Activated naive CD4-positive, alpha-beta T cell treated with anti-CD3 and anti-CD28 coated beads for 36 hours (primary cell): ENCODE measurements at places on chromosomes 13 and 19. TPM values are rescaled to one million over a fixed set of nuclear protein-coding genes. Genes with fewer than 3 reads are reported as not detected.

DNA sequence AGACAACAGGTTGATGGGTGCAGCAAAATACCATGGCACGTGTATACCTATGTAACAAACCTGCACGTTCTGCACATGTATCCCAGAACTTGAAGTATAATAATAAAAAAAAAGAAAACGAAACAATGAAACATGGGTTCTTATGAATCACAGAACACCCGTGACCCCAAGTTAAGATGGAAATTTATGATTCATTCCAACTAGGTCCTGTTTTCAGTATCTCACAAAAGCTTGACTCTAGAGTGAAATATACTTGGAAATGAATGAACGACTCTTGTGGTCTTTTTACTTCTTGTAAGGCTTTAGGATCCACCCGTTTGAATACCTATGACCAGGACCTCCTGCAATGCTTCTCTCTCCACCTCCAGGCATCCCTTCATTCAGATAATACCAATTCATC, 3.5 kb upstream of the LILRB4 start:
- no peak for DNase-seq

DNA sequence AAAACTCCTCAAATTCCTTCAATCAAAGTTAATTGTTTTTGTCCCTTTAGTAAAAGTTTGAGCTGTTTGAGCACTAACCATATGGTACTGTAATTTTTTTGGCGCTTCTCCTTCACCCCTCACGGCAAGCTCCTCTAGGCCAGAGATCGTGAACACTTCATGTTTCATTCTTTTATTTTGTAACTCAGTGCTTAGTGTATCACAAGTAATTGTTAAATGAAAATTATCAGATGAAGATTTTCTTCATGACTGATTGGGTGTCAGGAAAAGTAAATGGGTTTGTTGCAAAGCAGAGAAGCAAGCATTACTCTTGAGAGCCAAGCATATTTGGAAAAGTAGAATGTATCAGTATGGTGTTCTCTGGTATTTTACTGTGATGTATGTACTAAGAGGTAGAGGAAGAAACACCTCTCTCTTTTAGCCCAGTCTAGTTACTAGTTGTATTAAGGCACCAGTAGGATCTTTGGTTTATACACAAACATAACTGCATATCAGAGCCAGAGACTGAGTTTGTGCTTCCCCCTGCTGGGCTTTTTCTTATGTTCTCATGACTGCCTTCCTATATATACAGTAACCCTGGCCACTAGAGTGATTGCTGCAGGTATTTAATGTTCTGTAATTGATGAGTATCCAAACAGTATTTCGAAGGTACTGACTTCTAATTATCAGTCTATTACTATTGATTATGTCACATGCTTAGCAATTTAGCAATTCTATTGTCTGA, 202.3 kb upstream of the KLHL1 start:
- DNase-seq, result peak; percentile 8

Gene HCN2
- total RNA-seq, result 0.41 TPM

DNA sequence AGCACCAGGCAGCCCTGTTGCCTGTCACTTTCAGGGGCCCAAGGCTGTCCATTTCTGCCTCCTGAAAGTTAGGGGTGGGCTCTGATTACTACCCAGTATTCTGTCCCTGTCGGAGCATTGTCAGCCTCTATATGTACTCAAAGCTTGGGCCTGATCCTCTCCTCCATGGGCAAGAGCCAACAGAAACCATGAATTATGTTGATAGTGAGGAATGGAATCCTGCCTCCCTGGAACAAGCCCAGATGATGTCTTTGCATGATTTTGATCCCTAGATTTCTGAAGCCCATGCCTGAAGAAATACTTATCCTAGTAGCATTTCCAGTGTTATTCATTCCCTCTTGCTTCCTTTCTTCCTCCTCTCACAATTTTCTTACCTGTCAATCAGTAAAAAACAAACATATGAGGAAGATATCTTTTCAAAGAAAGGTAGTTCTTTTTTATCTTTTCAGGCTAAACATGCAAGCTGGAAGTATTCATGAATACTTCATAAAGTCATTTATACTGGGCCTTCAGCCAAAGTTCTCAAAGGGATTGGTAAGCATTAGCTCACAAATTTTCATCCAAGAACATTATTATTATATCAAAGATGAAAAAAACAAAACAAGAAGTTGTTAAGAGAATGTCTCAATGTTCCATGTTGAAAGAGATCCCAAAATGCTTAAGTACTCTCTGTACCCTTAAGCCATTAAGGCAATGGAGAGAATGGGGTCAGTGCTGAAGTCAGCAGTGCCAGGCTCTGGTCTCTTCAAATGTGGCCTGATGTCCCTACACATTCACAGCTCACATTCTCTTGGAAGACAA, 171.7 kb downstream of the NHLRC3 start:
- no peak for DNase-seq

DNA sequence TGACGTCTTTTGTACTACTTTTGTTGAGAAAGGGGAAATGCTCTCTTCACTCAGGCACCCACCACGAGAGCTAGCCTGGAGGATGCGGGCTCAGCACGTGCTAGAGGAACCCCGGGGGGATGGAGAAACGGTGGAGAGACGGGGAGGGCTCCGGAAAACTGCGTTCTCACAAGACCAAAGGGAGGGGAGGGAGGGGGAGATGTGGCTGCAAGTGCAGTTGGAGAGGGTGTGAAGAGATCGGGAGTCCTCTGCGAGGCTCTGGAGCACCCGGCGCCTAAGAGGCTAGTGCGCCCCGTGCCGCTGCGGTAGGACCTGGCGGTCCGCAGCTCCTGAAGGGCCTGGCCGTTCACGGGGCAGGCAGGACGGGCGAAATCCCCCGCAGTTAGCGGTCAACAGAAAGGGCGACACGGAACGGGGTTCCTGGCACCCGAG, 43.4 kb upstream of the XPO4 start:
- peak; percentile 9 for DNase-seq

DNA sequence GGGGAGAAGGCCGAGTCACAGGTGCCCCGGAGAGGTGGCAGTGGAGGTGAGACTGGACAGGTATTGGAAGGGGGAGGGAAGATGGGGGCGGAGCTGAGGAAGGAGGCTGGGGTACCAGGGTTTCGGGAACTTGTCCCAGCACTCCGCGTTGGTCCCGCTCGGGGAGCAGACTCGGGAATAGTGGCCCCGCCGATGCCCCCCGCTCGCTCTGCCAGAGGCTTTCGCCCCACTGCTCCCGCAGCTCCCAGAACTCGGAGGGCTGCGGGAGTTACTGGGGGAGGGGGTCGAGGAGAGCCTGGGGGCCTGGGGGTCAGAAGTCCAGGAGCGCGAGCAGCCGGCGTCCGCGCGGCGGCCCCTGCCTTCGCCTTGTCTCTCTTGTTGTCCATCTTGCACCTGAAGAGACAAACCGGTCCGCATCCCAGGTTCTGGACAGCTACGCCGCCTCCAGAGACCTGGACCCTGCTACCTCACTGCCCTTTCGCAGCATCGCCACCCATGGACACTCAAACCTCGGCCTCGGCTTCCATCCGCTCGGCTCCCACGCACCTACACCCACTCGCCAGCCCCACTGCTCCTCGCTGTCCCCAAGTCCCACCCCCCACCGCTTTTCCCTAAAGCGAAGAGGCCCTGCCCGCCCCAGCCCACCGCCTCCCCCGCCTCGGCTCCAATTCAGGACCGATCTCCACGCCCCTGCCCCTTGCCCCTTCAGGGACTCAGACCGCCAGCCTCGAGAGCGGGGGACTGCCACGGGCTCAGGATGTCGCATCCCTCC, 700 bp downstream of the PRR36 start:
- no peak for DNase-seq

Gene SBSN
- total RNA-seq, result not detected

- no peak for DNase-seq
Observed at GRCh38 chr13:39349391-39349960, 253.5 kb downstream of the LHFPL6 start.

DNA sequence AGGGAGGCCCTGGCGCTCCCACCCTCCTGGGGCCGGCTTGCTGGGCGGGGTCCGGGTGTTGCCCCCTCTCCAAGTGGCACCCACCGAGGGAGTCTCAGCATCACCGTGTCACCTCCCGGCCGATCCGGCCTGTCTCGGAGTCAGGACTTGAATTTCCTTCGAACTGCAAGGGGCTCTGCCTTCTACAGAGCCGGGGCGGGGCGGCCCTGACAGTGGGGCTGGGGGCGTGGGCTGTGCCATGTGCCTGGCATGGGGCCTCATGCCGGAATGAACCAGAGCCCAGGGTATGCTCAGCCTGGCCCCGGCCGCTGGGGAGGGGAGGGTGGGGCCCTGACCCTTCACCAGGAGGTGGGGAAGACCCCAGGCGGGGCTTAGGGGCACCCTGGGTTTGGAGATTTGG, 47.0 kb upstream of the TCF3 start:
- DNase-seq, result no peak
